ENCODE measurements at places on chromosomes 7 and 10. TPM values are rescaled to one million over a fixed set of nuclear protein-coding genes. Genes with fewer than 3 reads are reported as not detected.

Gene CUTC
- 11.8 TPM for total RNA-seq

Gene NKX2-3
- not detected for total RNA-seq

- DNase-seq, result no peak
These were observed 63.2 kb downstream of the UNCX start for GRCh38 chr7:1295776-1296355.

GRCh38 chr10:34420795-34421194 lies 394.3 kb downstream of the PARD3 start:
- DNase-seq, result no peak

Gene CYP2E1
- total RNA-seq, result 1.8 TPM

DNA sequence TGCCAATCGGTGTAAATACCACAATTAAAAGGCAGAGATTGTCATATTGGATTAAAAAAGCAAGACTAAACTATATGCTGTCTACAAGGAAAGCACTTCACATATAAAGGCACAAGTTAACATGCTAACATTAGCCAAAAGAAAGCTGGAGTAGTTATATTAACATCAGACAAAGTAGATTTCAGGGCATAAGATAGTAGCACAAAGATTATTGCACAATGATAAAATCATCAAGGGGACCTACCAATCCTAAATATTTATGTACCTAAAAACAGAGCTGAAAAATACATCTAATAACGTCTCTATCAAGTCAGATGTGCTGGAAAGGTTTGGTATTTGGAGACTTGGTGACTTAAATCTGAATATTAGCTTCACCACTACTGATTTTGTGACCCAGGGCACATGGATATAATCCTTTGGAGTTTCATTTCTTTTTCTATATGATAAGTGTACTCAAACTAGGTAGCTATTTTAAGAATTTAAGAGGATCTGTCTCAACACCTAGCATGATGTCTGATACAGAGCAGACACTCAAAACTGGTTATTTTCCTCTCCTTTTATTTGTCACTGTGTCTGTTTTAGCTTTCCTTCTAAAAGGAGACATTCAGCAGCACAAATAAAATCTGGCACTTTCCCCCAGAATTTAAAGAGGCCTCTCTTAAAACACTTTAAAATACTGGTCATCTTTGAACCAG lies 156.5 kb downstream of the DOCK4 start:
- no peak for DNase-seq

Gene CHRM2
- total RNA-seq, result 1.2 TPM

- peak; percentile 77 for DNase-seq
These were observed 6.0 kb downstream of the BRI3 start for GRCh38 chr7:98287486-98287959.

Gene DYNC1I1
- 2.2 TPM for total RNA-seq

- DNase-seq, result no peak
These were observed 14.2 kb downstream of the HK1 start for GRCh38 chr10:69292459-69292858.

Gene SUGCT
- 21.7 TPM for total RNA-seq
